ENCODE measurements at places on chromosomes 6 and 20.

GRCh38 chr6:12844284-12845223, 128.0 kb downstream of the PHACTR1 start:
- DNase-seq = peak; percentile 2

GRCh38 chr6:168640768-168641167, 199.8 kb downstream of the SMOC2 start:
- no peak for DNase-seq

DNA sequence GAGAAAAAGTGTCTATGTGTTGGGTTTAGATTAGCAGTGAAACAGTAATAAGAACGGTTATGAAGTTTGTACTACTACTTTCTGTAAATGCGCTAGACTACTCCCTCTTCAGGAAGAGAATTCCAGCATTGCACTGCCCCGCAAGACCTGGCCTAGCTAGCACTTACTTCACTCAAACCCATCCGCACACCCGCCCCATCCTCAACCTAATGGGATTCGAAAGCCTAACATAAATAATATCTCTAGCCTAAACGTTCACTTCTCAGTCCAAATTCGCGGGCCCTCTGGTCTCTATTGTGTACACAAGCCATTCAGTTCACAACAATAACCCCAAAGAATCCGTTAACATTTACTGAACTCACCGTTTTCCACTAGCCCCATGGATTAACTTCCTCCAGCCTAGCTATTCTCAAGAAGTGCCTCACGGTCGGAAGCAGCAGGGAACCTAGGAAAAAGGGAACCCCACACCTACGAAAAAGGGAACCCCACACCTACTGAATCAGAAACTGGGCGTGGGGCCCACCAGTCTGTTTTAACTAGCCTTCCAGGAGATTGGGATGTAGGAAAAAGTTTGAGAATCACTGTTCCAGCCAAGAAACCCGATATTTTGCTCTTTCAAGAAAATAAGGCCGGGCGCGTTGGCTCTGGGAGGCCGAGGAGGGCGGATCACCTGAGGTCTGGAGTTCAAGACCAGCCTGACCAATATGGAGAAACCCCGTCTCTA, 45.4 kb upstream of the BTN3A2 start:
- DNase-seq = no peak

- no peak for DNase-seq
These were observed 112.0 kb upstream of the MCHR2 start for GRCh38 chr6:100105919-100106529.

- DNase-seq = no peak
These were observed 16.3 kb downstream of the NCOA5 start for GRCh38 chr20:46073443-46073842.

DNA sequence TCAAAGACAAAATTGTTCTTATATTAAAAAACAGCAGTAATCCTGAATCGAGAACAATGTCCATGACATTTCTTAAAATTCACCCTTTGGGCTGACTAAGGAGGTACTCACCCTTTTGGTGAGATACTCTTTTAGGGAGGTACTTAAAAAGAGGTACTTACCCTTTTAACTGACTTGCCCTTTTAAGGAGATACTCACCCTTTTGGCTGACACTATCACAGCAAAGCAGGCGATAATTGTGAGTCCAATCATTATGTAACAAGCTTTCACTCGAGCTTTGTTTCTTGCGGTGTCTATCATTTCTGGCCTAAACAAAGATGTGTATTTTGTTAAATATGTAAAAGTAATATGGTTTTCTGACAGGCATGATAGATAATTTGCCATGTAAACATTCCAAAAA, 3.7 kb downstream of the FAM162B start:
- DNase-seq = no peak

GRCh38 chr20:32742322-32743236, 688 bp downstream of the COMMD7 start:
- DNase-seq = no peak

- DNase-seq = no peak
These were observed 5.0 kb downstream of the GFRA4 start for GRCh38 chr20:3658019-3658715.

DNA sequence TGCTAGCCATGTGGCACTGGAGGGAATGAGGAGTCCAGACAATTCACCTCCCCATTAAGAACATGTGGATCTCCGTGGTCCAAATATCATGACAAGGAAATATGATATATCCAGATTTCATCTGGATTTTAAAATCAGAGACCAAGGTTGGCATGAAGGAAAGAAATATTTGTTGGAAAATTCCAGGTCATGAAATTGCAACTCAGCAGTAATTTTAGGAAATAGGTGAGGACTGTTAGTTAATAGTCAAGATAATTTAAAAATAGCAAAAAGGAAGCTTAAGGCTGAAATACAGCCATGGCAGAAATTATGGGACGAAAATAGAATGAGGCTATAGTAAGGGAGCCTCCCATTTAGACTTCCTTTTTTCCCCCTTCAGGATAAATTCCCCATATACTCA, 26.9 kb downstream of the DEFB114 start:
- no peak for DNase-seq

GRCh38 chr6:131765081-131765803, 42.6 kb upstream of the ENPP1 start:
- no peak for DNase-seq

DNA sequence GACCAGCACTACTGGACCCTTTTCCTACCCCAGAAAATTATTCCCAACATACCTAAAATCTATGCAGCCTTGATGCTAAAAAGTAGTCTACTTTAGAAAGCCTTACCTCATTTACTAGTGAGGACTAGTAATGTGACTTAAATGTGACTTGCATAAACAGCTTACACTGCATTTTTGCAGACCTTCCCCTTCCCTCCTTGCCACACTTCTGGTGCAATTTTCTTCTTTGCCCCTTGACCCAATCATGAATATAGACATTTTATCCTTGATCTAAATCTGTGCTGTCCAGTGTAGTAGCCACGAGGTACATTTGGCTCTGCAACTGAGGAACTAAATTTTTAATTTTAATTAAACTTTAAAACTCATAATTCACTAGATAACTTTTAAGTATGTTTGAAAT, 7.0 kb upstream of the ZKSCAN8 start:
- no peak for DNase-seq

DNA sequence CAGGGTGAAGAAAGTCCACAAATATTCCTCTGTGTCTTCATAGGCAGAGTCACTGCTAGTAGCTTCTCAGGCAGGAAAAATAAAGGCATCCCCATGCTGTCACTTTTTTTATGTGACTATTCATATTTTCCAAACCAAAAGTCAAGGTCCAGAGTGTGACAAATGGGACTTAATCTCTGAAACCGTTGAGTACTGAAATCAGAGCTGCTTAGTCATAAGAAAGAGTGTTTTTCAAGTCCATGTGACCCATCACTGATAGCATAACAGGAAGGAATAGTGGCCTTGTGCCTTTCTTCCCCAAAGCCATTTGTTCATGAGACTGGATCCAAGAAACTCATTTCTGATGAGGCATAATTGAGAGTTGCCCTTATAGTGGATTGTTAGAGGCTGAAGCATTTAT, 210.3 kb upstream of the TSHZ2 start:
- no peak for DNase-seq

DNA sequence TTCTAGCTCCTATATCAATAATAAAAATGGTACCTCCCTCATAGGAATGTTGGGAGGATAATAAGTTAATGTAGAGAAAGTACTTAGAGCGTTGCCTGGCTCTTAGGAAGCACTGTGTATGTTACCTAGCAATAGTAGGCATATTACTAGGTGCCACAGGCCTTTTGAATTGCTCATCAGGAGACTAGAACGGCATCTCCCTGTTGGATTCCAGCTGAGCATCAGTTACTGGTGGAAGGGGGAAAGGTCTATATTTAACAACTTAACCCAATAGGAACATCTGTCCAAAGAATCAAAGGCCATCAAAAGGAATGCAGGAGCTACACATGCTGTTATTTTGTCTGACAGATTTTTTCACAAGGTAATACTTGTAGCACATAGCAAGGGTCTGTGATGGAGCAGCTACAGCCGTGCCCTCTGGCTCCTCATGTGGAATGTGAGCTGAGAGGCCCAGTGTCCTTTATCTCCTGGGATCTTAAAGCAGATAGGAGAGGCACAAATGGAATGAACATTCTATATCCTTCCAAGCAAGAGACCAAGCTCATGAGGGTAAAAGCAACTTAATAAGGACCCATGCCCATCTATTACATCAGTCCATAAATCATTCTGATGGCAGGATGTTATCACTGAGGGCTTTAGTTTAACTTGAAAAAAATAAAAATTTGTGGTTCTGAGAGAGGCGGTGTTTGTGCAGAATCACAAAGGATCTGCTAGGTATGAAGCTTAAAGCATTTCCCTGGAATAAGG, 184.9 kb upstream of the LAMP5 start:
- no peak for DNase-seq
